ENCODE measurements at places on chromosomes 1 and 21.

DNA sequence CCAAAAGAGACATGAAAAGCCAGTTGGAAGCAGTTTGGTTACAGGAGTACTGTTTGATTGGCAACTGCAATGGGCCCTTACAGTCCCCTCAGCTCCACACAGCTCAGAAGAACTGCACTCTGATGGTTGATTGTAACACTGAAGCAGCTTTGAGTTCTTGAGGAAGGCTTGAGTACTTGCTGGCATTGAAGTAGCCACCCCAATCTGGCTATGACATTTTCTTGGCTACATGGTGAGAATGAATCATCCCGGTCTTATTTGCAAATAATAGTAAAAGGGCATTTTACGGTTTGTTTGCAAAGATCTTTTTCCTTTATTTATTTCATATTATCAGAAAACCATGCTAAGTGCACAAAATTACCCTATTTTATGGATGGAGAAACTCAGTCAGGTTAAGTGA, 159.7 kb upstream of the BEND5 start:
- DNase-seq, result no peak

DNA sequence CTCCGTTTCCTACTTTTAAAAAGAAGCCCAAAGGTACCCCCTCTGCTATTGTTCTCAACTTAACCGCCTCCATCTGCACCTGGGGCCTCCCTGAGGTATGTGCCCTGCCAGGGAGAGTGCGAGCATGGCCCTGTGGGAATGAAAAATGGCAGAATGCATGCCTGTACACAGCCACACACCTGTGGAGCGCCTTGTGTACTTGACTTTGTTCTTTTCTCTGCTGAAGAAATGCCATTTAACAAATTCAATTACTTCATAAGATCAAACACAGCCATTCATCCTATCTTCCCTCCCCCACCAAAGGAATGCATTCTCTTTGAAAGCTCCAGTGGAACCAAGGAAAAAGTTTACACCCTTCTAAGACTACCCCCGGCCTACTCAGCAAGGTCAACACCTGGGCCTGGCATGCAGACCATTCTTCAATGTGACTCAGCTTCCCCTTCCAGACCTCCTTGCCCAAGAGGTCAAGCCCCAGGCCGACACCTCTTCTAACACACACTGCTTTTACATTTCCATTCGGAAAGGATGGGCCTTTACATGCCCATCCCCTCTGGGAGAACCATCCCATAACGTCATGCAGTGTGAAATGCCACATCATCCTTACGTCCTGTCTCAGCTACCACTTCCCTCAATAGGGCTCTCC, 123.7 kb downstream of the SMYD2 start:
- peak; percentile 91 for DNase-seq

- no peak for DNase-seq
Observed at GRCh38 chr21:31191553-31191952, 152.5 kb downstream of the TIAM1 start.

DNA sequence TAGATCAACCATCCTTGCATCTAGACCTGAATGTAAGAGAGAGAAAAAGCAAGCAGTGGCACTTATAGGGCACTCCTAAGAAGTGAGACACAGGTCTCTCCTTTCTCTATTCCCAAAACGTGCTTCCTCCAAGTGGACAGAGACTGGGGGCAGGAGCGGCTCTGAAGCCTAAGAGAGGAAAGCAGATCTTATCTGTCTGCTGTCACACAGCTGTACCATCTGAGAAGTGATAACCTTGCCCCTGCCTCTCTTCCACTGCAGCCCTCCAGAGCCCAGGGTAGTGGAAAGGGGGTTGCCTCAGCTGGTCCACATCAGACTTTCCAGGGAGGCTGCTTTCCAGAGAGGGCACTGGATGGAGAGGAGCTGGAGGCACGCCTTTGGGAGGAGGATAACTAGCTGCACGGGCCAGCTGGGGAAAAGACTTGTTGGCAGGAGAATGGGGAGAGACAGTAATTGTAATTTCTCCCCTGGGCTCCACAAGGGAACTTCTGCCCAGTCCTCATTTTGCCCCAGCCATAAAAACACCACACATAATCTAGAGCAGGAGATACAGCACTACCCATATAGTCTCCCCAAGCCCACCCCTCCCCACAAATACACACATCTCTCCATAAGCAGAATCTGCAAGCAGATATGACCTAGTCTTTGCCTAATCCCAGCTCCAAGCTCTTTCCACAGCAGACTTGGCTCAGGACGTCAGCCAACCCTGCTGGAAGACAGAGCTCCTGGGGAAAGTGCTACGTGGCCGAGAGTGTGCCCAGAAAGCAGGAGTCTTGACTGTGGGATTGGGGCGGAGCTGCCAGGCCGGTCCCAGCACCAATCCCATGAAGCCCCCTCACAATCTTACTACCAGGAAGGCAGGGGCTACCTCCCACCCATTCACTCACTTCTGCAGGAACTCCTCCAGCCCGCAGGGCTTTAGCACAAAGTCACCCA, 31.2 kb downstream of the PIK3C2B start:
- DNase-seq, result no peak

DNA sequence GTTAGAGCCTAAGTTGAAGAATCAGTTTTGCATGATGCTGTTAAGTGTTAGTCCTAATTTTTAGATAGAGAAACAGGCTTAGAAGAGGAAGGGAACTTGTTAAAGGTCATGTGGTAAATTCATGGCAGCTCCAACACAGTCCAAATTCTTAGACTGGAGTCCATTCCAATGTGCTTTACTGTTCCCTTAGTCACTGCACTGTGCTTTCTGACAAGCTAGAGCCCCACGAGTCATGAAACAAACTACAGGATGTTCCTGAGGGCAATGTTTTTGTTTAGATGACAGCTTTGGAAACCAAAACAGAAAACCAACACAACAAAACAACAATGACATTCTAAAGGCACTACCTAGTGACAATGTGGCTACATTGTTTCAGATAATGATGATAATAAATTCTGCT, 23.1 kb upstream of the RGS4 start:
- DNase-seq, result peak; percentile 85

DNA sequence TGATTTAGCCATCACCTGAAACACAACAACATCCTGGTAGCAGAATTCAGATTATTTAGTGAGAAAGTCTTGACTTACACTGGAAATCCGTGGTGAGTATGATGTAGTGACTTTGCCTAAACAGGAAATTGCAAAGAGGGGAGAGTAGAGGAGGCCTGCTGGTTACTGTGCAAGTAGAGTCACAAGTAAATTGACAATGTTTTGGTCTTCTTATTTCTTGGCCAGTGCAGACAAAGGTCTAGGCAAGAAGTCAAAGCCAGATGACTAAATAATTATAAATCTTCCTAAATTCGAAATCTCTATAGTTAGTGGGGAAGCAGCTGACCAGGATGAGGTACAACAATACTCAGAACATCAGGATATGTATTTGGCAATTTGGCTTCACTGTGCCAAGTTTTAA, 159.5 kb upstream of the KCTD3 start:
- DNase-seq, result peak; percentile 23

GRCh38 chr1:237016626-237017025, 12.4 kb upstream of the MT1HL1 start:
- DNase-seq, result no peak

GRCh38 chr1:204640578-204640977, 45.0 kb downstream of the LRRN2 start:
- no peak for DNase-seq

GRCh38 chr1:226572325-226572726, 23.8 kb downstream of the STUM start:
- DNase-seq, result no peak
